ENCODE measurements at places on chromosomes 16 and 17. TPM values are rescaled to one million over a fixed set of nuclear protein-coding genes. Genes with fewer than 3 reads are reported as not detected.

The G6PC1 gene
- total RNA-seq: not detected

The TIMP2 gene
- total RNA-seq: 1.9 TPM

The MPP2 gene
- total RNA-seq: 1.2 TPM

The SCARF1 gene
- total RNA-seq: 1.2 TPM

The SLC6A2 gene
- total RNA-seq: not detected

The ZNF385C gene
- total RNA-seq: 0.30 TPM

The SLC52A1 gene
- 0.16 TPM for total RNA-seq

The PTX4 gene
- total RNA-seq: not detected

The COX10 gene
- 32.5 TPM for total RNA-seq

The ZNF205 gene
- total RNA-seq: 0.21 TPM

The TPSG1 gene
- total RNA-seq: not detected

The TBC1D3C gene
- total RNA-seq: not detected

The ASGR2 gene
- total RNA-seq: not detected

The KLHL10 gene
- 0.21 TPM for total RNA-seq

The DHX58 gene
- total RNA-seq: 23.8 TPM

The TTYH2 gene
- total RNA-seq: 3.4 TPM

The C16orf54 gene
- total RNA-seq: 21.3 TPM

The SMCR8 gene
- total RNA-seq: 13.2 TPM

The ALOX15B gene
- total RNA-seq: 0.09 TPM

The JPH3 gene
- 0.19 TPM for total RNA-seq

The SLFN12 gene
- total RNA-seq: 5.4 TPM
